Right cardiac atrium (tissue), 5 donors: ENCODE measurements at places on chromosomes 7 and 10. TPM values are rescaled to one million over a fixed set of nuclear protein-coding genes. Genes with fewer than 3 reads are reported as not detected.

DNA sequence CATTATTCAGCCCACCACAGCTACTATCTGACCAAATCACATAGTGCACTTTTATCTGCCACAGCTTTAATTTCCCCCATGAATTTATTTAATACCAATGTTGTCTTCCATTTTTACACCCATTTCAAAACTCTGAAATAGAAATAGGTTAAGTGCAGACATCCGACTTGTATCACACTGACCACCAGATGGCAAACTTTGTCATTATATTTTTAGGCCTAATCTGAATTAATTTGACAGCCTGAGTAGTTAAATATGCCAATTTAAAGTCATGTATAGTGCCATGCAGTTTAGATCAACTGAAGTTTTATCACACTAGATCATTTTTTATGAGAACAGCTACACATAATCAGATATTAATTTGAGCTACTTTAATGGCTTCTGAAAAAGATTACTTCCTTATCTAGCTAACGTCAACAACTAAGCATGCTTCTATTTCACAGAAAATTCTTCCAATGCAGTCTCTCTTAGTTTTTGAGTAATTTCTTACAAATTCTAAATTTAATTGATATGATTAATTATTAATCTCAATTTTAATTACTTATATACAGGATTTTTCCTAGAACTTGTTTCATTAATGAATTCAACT lies 566.4 kb downstream of the GFRA1 start:
- DNase-seq: no peak

GRCh38 chr10:97479939-97480338 lies 18.3 kb downstream of the MMS19 start:
- no peak for DNase-seq

- DNase-seq: no peak
These were observed 108.9 kb downstream of the UNCX start for GRCh38 chr7:1341361-1342089.

- DNase-seq: peak; percentile 35
These were observed 48.1 kb downstream of the CCNY start for GRCh38 chr10:35384265-35384868.

DNA sequence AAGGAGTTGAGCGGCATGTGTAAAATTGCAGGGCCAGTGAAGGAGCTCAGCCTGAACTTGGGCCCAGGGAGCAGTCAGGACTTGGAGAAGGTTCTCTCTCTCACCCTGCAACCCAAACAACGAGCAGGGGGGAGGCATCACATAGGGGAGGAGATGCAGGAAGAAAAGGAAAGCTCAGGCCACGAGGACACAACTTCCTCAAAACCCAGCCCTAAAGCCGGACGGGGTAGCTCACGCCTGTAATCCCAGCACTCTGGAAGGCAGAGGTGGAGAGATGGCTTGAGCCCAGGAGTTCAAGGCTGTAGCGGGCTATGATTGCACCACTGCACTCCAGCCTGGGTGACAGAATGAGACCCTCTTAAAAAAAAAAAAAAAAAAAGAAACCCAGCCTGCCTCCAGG lies 629.1 kb downstream of the PARD3 start:
- DNase-seq: no peak

The MPP7 gene
- 4.3 TPM for polyA plus RNA-seq

DNA sequence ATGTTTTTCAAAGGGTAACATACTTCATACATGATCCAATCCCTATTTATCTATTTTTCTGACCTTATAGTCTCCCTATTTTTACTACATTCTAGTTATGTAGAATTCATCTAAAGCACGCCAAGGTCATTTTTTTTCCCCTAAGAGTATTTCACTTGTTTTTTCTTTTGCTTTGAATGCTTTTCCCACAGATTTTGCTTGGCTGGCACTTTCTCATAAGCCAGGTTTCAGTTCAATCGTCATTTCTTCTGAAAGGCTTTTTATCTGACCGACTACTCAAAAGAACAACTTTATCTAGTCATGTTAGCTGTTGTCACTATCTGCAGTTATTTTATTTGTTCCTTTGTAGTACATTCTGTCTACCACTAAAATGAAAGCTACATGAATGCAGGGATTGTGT lies 1274.6 kb downstream of the REEP3 start:
- DNase-seq: no peak

The SFRP4 gene
- 2.2 TPM for polyA plus RNA-seq

DNA sequence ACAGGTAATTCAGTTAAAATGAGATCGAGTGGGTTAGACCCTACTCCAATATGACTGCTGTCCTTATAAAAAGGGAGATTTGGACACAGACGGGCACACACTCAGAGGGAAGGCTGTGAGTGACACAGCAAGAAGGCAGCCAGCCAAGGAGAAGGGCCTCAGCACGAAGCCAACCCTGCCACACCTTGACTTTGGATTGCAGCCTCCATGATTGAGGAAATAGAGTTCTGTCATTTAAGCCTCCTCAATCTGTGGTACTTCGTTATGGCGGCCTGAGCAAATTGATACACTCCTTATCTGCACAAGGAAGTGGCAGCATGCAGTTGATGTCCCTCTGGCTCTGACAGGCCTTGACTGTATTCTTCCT lies 43.8 kb downstream of the SH2D4B start:
- no peak for DNase-seq

The MMRN2 gene
- polyA plus RNA-seq: 19.8 TPM

- no peak for DNase-seq
These were observed 169.3 kb upstream of the MAGI2 start for GRCh38 chr7:79622781-79623180.

The LIPN gene
- not detected for polyA plus RNA-seq

DNA sequence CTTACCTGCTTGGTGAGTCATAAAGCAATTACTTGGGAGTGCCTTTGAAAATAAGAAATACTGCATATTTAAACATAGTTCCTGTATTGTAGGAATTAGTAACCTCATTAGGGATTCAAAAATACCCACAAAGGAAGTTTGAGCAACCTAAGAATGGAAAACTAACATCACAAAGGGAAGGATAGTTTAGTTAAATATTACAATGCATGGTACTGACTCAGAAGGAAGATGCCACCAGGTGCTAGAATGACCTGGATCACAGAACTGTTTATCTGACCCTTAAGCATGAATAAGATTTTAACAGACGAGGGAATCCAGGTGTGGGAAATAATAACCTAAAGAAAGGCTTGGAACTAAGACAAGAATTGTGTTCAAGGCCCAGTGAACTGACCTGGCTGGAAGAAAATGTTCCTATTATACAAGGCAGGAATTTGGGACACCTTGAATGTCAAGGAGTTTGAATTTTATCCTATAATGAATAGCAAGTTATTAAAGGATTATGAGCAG lies 106.4 kb downstream of the GSAP start:
- no peak for DNase-seq

The PLOD3 gene
- polyA plus RNA-seq: 31.2 TPM

DNA sequence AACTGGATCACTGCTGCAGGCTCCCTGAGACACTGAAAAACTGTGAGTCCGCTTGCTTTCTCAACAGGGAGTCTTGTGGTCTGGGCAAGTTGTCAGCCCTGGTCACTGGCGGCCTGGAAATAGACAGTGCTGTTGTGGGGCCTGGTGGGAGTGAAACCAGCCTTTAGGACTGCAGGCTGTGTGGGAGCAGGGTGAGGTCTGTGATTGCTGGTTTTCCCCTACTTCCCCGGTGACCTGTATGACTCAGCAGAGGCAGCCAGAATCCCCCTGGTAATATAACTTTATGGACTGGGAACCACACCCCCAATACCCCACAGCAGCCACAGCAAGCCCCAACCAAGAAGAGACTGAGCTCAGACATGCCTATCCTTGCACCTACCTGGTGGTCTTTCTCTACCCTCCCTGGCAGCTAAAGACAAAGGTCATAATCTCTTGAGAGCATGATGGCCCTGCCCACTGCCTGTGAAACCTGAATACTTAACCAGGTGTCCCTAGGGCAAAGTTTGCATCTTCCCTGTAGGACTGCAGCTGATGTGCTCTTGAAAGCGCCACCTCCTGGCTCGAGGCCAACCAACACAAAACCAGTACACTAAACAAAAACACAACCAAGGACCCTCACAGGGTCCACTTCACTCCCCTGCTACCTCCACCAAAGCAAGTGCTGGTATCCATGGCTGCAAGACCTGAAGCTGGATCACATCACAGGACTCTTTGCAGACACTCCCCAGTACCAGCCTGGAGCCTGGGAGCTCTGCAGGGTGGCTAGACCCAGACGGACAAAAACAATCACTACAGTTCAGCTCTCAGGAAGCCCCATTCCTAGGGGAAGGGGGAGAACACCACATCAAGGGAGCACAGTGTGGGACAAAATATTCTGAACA lies 7.2 kb upstream of the ADAM22 start:
- DNase-seq: no peak

DNA sequence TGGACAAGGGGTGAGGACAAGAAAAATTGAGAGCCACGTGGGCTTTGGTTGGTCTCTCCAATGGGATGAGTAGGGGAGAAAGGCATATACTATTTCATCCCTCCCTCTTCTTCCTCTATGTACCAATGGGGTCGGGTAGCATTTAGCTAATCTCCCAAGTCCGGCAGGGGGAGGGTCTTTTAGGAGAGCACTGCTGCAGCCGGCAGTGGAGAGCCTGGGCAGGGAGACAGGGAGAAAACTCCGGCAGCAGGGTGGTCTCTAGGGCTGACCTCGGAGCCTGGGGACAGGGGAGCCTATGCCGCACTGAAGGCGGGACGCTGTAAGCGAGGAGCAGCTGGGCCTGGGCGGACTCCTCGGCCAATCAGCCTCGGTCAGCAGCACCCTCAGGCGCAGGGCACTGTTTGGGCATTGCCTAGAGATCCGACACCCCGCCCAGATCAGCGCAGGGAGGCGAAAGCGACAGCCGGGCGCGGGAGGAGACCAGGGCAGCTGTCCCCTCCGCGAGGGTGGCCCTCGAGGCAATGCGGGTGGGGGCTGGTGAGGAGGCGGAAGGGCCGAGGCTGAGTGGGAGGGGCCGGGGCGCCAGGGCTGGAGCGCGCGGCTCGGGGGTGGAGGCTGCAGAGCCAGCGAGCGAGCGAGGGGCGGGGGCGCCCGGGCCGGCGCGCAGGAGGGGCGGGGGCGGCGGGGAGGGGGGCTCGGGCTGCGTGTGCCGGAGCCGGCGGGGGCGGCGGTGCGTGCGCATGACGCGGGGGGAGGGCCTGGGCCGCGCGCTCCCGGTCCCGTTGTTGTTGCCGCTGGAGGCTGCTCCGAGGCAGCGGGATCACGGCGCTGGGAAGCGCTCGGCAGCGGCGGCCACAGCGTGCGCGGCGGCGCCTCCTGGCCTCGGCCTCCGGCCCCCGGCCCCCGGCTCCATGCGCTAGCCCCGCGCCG lies at the start of gene AGAP3:
Gene AGAP3, plus strand, starts transcription at position 785 of the 930 bp plus-strand sequence. CDS start 267 bp downstream, outside the sequence.
- peak; percentile 90 for DNase-seq

DNA sequence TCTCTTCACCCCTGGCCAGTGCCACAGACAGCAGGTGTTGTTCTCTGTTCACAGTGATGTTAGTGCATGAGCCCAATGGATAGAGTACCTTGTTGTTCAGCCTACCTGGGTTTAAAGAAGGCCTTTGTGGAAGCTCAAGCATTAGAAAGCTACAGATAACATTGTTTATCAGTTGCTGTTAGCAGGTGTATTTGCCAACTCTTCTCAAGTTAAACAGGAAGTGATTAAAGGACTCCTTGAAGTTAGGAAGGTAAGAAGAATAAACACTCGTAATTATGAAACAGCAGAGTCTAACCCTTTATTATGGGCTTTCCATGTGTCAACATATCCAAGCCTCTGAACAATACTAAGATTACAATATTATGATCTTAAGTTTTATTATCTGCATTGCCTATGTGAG lies 25.9 kb downstream of the RGR start:
- DNase-seq: no peak

The TAS2R3 gene
- 0.18 TPM for polyA plus RNA-seq

- DNase-seq: no peak
These were observed 42.0 kb downstream of the VWA2 start for GRCh38 chr10:114281006-114281405.

DNA sequence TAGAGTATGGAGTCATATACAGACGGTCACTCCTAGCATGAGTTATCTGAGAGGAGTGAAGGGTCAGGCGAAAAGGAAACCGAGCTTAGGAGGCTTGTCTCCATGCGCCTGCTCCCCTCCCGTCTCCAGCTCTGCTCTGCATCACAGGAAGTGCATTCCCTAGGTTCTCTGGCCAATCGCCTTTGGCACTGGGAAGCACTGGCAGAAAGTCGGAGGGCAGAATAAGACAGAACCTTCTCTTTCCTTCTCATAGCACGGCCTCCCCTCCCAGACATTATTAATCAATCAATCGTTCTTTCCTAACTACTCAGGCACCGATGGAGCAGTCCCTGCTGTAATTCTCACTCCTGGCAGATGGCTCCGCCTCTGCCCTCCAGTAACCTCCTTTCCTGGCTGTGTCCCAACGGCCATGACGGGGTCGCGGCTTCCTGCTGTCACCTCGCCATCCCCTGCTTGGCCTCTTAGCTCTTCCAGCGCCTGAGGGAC lies 177.1 kb downstream of the FRMD4A start:
- peak; percentile 21 for DNase-seq

The WNT2 gene
- polyA plus RNA-seq: 0.57 TPM

The CPA5 gene
- polyA plus RNA-seq: not detected

GRCh38 chr7:131157530-131158243 lies 170.0 kb upstream of the MKLN1 start:
- no peak for DNase-seq

GRCh38 chr10:3045471-3046209 lies 21.7 kb upstream of the PFKP start:
- peak; percentile 75 for DNase-seq

The MACC1 gene
- under 0.01 TPM for polyA plus RNA-seq

The BAIAP2L1 gene
- polyA plus RNA-seq: 2.1 TPM

DNA sequence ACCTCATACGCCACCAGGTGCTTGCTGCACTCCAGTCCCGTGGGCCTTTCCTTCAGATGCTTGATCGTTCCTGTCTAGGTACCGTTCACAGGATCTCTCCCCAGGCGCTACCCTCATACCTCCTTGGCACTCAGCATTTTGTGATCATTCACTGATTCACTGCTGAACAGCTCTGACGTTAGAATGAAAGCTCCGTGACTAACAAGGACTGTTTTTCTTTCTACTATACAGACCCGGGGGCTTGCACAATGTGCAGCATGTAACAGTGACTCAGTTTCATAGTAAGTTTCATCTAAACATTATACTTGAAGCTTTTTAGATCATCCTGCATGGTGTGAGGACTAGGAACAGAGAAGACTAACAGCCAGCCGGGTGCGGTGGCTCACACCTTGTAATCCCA lies 20.6 kb downstream of the KIN start:
- DNase-seq: no peak

The GPR141 gene
- not detected for polyA plus RNA-seq

DNA sequence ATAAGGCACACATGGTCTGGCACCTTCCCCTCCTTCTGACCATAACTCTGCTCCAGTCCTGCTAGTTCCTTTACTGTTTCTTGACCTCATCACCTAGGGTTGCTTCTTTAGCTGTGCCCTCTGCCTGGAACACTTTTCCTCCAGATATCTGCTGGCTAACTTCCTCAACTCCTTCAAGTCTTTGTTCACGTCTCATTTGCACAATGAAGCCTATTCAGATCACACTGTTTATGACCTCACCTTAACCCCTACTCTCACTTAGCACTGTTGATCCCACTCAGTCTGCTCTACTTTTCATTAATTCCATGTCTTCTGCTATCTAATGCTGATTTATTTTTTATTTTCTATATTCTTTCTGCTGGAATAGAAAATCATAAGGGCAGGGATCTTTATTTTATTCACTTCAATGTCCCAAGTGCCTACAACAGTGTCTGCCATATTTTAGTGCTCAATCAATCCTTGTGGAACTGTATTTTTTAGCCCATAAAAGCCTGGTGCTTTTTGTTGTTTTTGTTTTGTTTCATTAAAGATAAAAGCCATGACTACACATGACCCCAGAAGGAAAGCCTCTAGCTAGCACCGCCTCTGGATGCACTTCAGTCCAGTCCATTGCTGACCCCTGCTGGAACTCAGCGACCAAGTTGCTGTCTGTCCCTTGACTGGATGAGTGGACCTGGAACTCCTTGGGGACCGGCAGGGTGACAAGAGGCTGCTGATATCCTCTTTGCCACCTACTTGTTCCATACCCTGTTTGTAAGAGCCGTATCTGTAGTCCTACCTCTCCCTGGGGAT lies 12.3 kb downstream of the KLF14 start:
- DNase-seq: peak; percentile 90

The DGKI gene
- polyA plus RNA-seq: 2.1 TPM
